Kidney epithelial cell (primary cell): ENCODE measurements at places on chromosomes 16 and 17.

DNA sequence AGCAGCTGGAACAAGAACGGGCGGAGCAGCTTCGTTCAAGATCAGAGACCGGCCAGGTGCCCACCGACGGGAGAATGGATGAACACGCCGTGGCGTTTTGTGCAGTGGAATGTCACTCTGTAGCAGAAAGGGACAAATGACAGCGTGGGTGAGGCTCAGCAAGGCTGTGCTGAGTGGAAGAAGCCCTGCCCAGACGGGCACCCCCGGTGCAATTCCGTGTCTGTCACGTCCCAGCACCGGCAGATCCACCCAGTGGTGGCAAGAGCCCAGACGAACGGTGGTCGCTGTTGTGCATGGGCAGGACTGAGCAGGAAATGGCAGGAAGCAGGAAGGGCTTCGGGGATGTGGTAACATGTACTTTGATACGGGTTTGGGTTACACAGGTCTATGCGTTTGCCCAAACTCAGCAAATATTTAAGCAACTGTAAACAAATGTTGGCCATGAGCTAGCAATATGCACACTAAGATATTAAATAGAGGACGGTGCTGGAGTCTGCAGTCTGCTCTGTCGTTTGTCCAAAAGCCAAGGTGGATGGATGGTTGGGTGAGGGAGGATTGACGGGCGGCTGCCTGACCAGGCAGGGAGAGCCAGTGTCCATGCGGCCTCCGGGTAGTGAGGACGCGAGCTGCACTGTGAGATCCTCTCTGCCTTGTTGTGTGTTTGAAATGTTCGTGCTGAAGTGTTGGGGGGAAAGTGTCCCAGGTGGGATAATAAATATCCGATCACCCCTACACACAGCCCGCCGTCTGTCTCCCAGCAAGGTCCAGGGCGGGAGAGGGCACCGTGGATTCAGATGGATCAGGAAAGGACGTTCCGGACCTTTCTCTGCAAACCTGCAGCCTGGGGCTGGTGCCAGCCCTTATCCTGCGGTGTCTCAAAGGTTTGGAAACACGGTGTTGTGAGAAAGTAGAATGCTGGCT lies 48.4 kb downstream of the COX4I1 start:
- no peak for DNase-seq

GRCh38 chr16:778447-778846 lies 9.7 kb downstream of the RPUSD1 start:
- no peak for DNase-seq

- DNase-seq, result no peak
Measured at GRCh38 chr17:31579265-31579664, 187.8 kb downstream of the RAB11FIP4 start.

DNA sequence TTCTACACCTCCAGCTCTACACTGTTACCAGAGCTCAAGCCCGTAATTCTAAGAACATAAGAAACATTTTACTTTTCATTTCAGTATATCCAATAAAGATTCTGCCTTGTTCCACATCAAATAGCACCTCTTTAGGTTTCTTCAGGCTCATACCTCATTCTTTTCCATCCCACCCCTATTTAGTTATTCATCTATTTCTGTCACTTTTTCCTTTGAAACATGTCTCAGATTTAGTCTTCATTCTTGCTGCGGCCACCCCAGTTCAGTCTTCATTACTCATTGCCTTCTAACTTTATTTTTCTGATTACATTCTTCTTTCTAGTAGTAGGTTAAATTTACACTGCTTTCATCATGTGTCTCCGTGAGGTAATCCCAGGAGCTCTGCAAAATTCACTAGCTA lies 33.5 kb downstream of the PPM1E start:
- DNase-seq, result no peak

DNA sequence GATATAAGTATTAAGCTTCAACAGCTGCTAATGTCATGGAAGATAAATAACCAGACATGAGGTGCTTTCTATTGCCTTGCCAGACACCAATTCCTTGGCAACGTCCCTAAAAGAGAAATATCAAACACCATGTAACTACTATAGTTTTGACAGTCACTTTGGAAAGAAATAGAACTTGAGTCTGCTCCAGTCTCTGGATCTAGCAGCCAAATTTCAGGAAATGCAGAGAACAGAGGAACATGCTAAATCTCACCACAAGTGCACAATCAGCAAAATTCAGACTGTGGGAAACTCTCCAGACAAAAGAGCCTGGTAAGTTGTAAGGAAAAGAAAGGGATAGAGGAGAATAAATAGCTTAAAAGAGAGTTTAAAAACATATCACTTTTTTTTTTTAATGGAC lies 28.4 kb upstream of the TANC2 start:
- no peak for DNase-seq

- DNase-seq, result no peak
Measured at GRCh38 chr17:28324781-28325180, 5.8 kb downstream of the TMEM97 start.

DNA sequence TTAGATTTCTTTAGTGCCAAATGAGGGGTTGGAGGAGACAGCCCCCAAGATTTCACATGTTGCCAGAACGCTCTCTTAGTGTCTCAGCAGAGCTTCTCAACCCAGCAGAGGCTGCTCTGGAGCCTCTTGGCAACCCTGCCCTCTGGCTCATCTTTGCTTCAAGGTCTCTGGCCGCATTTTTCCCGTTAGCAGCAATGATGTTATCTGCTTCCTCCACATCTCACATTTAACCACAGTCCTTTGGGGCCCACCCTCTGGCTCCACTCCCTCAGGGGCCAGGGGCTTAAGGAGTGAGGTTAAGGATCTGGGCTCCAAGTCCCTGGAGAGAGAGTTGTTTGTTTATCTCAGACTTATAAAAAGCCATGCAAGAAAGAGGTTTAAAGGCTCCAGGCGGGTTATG lies 3.3 kb upstream of the XYLT1 start:
- no peak for DNase-seq

- no peak for DNase-seq
Measured at GRCh38 chr16:20049831-20050230, 23.9 kb downstream of the GPR139 start.

DNA sequence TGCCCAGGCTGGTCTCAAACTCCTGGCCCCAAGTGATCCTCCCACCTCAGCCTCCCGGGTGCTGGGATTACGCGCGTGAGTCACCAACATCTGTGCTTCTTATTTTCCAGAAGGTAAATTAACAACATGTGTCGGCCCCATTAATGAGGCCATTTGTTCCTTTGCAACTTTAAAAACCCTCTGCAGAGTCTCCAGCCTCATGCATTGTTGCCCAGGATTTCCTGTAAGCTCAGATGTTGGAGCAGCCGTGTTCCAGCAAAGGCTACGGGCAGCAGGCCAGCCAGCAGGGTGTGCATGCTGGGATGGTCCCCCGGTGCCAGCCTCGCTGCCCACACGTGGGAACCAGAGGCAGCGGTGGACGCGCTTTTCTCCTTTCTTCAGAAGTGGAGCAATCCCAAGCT lies 19.1 kb upstream of the HEXD start:
- DNase-seq, result no peak
